ENCODE measurements at places on chromosomes 3 and 15.
A peak's percentile ranks its signal among the peaks of the same experiment; 100 is the strongest.

GRCh38 chr15:101615986-101616848, 36.0 kb downstream of the TM2D3 start:
- DNase-seq: peak; percentile 59

DNA sequence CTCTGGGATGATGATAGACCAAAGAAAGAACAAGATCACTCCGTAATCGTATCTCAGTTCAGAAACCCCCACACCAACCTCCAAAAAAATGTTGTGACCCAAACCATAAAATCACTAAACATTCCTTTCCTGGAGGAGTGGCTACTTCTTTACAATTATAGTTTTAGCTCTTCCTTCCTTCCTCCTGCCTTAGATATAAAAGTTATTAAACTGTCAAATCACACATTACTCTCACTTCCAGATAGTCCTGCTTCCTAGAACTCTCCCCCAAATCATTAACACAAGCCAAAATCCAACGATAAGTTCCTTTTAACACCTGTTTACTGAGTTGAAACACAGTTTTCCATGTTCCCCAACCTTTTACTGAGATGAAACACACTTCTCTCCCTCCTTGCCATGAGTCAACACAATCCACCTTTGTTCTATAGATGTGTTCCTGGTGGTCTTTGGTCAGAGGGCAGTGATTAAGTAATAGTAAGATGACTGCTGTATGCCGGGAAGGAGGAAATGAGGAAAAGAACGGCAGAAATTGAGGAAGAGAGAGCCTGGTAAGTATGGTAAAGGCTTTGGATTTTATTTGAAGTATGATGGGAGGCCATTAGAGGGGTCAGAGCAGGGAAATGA, 8.3 kb upstream of the CRYGS start:
- no peak for DNase-seq

GRCh38 chr3:114445233-114445632, 151.4 kb downstream of the TIGIT start:
- no peak for DNase-seq

DNA sequence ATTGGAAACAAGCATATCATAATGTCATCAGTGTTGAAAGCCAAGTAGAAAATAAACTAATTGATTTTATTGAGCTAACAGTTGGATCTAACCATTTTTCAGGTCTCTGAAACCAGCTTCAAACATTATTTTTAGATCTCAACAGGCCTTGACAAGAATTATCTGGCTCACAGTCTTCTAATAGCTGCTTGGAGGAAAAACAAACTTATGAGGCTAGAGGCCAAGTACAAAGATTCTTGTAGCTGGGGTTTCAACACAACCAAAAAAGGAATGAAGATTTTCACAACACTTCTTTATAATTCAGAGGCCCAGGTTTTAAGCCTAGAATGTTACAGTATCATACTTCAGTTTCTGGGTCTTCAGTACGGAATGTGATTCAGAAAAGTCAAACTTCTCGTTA, 3.7 kb downstream of the SETMAR start:
- DNase-seq: no peak

DNA sequence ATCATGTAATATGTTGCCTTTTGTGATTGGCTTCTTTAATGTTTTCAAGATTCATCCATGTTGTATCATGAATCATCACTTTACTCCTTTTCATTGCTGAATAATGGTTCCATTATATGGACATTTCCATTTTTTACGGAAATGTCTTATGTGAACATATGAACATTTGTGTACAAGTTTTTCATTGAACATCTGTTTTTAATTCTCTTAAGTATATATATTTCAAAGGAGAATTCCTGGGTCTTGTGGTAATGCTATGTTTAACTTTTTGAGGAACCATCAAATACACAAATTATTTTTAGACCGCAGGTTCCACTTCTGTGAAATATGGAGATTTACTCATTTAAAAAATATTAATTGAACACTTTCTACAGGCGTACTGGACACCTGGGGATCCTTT, 85.7 kb downstream of the ARIH1 start:
- DNase-seq: no peak

DNA sequence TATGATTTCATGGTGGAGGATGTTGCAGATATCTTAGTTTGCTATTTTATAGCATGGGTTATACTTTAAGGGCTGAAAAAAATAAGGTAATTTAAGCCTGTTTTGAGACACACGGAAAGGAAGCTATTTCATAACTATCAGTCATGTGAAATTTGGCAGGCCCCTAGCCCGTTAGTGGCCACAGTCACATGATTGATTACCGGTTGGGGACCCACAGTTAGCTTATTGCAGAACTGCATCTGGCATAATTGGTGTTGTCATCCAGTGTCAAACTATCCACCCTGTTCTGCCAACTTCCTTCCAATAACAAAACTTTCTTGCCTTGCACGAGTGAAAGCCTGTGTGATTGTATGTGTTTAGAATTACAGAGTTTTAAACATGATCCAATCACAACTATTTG, 35.2 kb downstream of the FNDC3B start:
- no peak for DNase-seq
